ENCODE measurements at places on chromosomes 13 and 19.

DNA sequence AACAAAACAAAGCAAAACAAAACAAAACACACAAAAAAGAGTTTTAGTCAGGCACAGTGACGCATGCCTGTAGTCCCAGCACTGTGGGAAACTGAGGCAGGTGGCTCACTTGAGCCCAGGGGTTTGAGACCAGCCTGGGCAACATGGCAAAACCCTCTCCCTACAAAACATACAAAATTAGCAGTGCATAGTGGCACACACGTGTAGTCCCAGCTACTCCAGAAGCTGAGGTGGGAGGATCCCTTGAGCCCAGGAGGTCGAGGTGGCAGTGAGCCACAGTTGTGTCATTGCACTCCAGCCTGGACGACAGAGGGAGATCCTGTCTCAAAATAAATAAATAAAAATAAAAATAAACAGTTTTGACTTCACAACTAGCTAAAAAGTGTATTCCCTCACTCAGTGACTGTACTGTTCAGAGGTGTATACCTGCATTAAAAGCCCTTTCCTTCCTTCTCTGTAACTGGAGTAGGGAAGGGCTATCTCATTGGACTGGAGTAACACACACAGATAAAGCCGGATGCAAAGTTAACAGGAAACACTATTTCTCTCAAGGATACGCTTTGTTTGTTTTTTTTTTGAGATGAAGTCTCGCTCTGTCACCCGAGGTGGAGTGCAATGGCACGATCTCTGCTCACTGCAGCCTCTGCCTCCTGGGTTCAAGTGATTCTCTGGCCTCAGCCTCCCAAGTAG, 3.7 kb upstream of the BAX start:
- DNase-seq = no peak

DNA sequence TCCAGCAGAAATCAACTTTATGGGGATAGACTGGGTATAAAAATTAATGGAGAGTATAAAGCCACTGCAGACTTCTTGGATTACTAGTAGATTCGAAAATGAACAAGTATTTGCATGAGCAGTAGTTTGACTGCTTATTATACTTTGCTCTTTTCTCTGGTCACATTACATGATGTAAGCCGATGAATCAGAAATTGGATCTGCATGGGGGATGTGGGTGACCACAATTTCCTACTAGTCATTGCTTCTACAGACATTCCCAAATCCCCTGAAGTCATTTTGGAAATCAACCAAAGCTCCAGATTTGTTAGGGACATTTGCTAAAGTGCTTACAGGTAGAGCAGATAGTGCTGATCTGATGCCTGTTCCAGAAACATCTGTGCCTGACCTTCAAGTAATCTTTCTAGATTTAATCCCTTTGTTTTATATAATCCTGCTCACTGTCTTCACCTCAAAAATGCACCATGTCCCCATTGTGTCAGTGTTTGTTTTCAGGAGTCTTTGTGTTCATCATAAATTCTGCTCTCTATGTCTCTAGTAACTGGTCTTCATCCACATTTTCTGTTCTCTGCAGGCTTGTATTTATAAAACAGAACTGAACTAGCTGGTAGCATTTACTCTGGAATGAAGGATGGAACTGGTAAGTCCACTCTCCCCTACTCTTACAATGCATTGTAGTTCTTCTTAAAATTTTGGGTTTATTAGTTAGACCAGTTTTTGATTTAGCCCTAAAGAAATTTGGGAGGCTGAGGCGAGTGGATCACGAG, 201.5 kb upstream of the CSNK1A1L start:
- no peak for DNase-seq

- DNase-seq = no peak
Observed at GRCh38 chr19:10238172-10238783, 7.1 kb upstream of the S1PR2 start.

DNA sequence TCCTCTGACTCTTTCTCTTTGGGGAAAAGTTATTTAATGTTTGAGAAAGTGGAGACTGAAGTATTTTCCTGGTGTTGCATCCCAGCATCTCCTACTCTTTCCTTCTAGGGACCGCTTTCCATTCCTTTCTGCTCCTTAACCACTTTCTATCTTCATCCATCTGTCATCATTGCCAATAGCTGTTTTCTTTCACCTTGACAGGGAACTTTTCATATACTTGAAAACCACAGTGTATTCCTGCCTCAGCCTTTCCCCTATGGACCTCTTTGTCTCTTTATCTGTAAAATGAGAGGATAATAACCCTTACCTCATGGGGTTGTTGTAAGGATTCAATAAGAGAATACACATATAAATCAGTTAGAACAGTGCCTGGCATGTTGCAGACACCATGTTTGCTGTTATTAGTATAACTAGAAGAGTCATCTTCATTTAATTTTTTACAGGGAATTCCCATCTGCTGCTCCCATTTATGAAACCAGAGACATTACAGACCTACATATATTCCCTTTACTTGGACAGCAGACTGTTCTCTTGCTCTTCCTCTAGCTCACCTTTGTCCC, 31.8 kb downstream of the LCP1 start:
- no peak for DNase-seq

- DNase-seq = no peak
Observed at GRCh38 chr13:94329754-94330551, 149.5 kb downstream of the DCT start.

DNA sequence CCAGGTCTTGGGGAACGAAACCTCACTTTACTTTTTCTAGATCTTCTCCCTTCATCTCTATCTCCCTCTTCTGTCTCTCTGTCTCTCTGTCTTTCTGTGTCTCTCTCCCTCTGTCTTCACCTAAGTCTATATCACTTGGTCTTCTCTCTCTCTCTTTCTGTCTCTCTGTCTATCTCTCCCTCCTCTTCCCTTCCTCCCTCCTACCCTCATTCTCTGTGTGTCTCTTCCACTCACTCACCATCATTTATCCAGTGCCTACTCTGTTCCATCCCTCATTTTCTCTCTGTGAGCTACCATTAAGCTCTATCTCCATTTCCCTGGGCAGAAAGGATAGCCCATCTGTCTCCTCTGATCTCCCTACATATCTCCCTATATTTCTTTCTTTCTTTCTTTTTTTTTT, 32.2 kb upstream of the FBL start:
- no peak for DNase-seq

DNA sequence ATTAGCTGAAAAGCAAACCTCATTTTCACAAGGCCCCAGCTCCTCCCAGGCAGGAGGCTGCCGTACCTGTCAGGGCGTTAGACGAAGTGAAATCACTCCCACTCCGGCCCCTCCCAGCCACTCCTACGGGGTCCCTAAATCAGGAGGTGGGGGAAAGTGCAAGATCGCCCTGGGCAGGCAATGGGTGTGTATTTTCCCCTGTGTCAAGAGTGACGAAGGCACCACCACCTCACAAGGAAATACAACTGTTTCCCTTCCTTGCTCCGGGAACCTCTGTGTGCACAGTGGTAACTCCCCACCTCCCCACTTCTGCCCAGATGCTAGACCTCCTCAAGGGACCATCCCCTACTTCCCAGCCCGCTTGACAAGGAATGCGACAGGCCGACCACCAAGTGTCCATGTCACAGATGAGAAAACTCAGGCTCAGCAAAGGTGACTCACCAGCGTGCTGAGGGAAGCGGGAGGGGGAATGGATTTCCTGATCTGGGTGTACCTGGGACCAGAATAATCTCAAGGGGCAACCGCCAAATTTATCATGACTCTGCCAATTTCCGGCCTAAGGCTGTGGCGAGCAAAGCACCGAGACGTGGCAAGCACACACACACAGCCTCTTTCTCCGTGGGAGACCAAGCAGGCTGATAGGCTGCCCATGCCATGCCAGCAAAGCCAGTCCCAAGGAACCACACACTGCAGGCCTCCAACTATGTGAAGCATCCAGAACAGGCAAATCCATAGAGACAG, 7.3 kb downstream of the PPP6R1 start:
- peak; percentile 49 for DNase-seq

DNA sequence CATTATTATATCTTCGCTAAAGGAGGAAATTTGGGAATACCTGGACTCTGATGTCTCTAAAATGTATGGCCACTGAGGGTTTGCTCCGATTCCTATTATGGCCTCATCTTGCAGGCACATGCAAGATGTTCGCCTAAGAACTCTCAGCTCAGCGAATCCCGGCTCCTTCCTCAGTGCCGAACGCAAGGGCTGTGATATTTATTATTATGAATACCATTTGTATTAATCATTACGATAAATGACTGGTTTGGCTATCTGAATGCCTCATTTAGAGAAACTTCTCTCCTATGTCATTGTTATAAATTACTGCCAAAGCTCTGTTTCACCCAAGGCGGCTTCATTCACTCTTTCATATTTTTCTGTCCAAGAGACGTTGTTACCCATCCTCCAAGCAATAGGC, 369.7 kb upstream of the TSHZ3 start:
- no peak for DNase-seq

DNA sequence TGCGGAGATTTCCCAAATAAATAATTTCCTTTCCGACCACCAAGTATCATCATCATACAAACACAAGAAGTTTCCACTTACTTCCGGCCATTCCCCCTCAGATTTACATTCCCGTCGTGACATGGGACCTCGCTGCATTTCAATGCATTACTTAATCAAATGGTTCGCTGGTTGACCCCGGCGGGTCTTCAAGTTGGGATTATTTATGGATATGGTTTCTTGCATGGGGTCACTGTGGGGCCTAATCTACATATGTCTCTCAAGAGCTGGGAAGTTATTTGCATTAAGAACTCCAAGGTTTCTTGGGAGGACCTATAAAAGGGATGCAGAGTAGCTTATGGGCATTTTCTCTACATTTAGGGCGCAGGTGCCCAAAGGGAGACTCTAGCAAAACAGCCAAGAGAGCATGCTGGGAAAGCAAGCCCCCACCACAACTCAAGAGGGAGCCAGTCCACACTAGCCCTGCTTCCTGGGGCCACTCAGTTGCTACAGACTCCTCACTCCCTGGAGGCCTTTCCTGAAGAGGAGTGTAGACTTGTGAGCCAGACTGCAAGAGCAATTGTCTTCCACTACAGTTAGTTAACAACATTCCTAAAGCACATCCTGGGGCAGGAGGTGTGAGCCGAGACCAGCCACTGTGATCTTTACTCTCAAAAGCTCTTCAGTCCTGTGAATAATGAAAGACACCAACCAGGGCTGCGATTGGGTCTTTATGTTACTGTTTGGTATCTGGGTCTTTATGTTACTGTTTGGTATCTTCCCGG, 125.3 kb downstream of the KATNAL1 start:
- no peak for DNase-seq

GRCh38 chr13:66323745-66324347, 906.3 kb downstream of the PCDH9 start:
- DNase-seq = no peak

Data from T-cell (primary cell).